ENCODE measurements at places on chromosomes 12 and 14.

GRCh38 chr14:31895646-31896045, 181.5 kb upstream of the ARHGAP5 start:
- no peak for DNase-seq

GRCh38 chr12:79439175-79439825, 251.5 kb downstream of the PAWR start:
- DNase-seq: no peak

DNA sequence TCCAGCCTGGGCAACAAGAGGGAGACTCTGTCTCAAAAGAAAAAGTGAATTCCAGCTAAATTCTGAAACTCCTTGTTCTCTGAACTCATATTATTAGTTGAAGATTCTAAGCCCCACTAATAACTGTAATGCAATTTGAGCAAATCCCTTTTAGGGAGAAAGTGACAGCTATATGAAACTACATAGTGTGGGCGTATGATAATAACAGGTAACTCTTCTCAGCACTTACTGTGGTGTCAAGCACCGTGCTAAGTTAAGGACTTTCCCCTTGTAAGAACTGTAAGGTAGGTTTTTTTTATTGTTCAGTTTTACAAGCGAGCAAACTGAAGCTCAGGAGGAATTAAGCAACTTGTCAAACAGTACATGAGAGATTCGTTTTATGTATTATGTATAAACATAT, 5.4 kb downstream of the ANKRD13A start:
- DNase-seq: no peak

DNA sequence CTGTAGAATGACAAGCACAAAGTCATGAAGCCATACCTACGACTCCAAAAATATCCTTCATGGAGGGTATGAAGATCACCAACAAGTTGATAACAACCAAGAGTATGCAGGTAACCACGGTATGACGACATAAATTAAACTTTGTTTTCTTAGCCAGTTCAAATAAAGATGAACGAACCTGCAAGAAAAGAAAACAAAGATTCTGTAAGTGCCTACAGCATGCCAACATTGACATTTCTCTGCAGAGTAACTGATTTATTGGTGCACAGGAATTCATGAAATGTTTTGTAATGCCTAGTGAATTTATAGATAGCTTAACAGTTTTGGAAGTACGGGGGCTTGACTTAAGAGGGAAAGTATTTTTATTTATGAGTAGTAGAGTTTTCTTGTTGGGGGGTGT, 71.0 kb downstream of the SLC38A1 start:
- DNase-seq: no peak

GRCh38 chr12:127133675-127134335, 1133.2 kb upstream of the TMEM132C start:
- DNase-seq: no peak

GRCh38 chr14:104322531-104323366, 184.4 kb downstream of the KIF26A start:
- DNase-seq: no peak

DNA sequence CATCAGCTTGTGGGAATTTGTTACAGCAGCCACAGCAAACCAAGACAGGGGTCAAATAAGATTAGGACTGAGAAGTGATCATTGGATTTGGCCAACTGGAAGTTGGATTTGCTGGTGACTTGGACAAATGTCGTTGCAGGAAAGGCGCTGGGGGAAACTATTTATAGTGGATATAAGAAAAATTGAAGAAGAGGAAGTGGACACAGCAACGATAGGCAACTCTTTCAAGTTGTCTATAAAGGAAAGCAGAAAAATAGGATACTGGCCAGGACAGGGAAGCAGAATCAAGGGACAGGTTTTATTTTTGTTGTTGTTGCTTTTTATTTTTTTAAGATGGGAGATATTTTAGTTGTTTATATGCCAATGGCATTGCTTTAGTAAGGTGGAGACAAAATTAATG, 56.2 kb upstream of the RTRAF start:
- DNase-seq: no peak

DNA sequence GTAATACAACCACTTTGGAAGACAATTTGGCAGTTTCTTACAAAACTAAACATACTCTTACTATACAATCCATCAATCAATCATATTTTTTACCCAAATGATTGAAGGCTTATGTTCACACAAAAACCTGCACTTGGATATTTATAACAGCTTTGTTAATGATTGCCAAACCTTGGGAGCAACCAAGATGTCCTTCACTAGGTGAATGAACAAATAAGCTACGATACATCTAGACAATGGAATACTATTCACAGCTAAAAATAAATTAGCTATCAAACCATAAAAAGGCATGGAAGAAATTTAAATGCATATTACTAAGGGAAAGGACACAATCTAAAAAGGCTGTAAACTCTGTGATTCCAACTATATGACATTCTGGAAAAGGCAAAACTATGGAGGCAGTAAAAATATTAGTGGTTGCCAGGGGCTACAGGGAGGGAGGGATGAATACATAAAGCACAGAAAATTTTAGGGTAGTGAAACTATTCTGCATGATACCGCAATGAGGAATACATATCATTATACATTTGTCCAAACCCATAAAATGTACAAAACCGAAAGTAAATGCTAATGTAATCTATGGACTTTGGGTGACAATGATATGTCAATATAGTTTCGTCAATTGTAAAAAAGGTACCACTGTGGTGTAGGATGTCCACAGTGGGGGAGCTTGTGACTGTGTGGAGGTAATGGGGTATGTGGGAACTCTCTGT, 70.5 kb downstream of the GPR65 start:
- DNase-seq: no peak

DNA sequence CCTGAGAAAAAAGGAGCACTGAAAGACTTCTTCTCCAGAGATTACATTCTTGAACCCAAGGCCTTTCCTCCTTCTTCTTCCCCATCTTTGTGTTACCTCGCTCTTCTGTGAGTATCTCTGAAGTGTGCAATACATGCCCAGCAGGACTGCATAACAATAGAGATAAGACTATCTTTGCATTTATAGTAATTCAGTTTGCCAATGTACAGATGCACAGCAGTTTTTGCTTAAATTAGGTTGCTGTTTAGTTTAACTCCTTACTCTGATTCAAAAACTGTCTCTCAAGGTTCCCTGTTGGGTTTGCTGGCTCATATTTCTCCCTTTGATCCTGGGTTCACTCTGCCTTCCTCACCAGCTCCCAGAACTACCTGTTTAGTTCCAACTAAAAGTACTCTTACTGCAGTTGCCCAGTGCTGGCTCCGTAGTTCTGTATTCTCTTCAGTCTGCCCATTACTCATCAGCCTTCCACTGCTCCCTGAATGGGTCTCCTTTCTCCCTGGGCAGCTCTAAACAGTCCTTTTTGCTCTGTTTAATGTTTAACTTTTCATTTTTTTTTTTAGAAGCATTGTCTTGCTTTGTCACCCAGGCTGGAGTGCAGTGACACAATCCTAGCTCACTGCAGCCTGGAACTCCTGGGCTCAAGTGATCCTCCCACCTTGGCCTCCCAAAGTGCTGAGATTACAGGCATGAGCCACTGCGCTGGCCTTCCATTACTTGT, 180.6 kb upstream of the CAND1 start:
- no peak for DNase-seq

GRCh38 chr14:70671652-70672644, 30.2 kb downstream of the TTC9 start:
- DNase-seq: no peak

DNA sequence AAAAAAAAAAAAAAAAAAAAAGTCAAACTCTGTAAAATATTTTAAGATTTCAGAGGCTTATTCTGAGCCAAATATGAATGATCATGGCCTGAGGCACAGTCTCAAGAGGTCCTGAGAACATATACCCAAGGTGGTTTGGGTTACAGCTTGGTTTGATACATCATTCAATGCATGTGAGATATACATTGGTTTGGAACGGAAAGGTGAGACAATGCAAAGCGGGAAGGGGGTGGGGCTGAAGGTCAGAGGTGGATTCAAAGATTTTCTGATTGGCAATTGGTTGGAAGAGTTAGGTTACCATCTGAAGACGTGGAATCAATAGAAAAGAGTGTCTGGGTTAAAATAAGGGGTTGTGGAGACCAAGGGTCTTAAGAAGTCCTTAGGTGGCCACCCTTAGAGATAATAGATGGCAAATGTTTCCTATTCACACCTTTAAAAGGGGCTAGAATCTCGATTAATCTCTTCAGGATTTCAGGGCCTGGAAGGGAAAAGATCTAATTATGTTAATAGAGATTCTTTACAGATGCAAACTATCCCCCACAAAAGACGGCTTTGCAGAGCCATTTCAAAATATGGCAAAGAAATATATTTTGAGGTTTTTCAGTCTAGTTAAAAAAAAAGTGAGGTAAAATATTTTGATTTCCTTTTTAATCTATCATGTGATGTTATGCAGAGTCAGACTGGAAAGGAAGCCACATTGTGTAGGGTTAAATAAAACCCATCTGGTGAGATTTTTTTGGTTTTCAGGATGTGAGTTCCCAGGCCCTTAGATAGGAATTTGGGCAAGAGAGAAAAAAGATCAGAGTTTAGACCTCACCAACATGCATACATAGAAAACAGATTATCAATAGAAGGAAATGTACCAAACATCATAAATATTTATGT, 173.8 kb upstream of the CNOT2 start:
- DNase-seq: no peak

DNA sequence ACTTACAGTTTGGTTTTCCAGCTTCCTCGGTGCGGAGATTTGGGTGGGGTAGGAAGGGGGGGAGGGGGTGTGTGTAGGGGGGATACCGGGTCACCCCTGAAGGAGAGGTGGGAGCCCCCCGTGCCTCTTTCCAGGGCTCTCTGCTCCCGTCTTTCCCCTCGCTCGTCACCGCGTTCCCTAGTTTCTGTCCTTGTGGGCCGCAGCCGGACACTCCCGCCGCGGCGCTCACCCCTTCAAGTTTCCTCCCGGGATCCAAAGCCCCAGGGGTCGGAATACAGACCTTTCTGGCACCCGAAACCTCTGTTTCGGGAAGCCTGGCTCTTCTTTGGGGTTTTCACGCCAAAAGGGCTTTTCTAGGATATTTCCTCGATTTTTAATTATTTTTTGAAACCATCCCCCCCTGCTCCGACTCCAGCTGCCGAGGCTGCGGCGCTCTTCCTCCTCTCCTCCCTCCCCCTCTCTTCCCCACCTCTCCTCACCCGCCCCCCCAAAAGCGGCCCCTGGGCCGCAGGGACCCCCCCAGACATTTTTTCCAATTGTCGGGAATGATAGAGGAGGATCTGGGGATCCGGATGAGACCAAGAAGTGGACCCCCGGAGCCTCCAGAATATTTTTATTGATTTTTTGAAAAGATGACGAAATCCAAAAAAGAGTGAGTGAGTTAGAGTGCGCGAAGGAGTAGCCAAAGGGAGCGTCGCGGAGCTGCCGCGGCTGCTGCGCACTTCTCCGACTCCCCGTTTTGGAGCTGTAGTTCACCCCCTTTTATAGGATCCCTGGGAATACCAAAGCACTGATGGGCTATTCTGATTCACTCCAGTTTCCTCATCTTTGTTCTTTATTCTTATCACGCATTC, 1.7 kb downstream of the CCND2 start:
- no peak for DNase-seq

GRCh38 chr12:32926963-32927362, 30.4 kb upstream of the PKP2 start:
- DNase-seq: no peak

DNA sequence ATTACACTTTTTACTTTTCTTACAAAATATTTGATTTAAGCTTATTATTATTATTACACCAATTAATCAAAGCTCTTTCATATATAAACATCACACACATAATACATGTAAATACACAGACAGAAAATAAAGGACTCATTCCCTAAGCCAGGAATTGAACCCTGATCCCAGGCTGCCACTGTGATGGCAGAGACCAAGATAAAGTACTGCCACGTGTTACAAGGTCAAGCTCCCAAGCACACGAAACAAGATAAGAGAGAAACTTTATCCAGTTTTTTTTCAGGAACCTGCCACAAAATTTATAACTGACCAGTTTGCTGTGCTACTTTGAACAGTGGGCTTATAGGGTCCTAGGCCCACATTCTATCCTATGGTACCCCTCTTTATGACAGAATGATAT, 111.3 kb downstream of the EML1 start:
- DNase-seq: no peak

GRCh38 chr14:92280554-92281262, 42.3 kb upstream of the SLC24A4 start:
- DNase-seq: no peak

GRCh38 chr12:93914281-93914680, 234.1 kb upstream of the PLXNC1 start:
- no peak for DNase-seq

- no peak for DNase-seq
These were observed 61.2 kb downstream of the NOC4L start for GRCh38 chr12:132205271-132206045.

- no peak for DNase-seq
These were observed 23.8 kb downstream of the ZFYVE21 start for GRCh38 chr14:103739466-103739792.

- DNase-seq: no peak
These were observed 15.4 kb downstream of the NTF3 start for GRCh38 chr12:5447320-5447719.

DNA sequence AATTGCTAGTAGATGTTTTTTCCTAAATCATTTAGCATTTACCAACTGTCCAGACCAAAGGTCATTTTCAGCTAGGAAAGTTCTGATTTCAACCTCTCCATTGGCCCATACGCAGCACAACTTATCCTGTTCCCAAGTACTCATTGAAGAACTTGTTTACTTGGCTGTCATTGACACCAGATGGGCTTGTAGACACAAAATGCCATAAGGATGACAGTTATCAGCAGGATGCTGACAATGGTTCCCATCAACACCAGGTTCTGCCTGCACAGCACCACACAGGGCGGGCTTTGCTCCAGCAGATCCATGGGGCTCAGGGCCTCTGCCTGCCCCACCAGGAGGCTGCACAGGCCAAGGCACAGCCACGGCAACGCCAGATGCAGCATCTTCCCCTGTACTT, 36.5 kb upstream of the TMPRSS12 start:
- no peak for DNase-seq

DNA sequence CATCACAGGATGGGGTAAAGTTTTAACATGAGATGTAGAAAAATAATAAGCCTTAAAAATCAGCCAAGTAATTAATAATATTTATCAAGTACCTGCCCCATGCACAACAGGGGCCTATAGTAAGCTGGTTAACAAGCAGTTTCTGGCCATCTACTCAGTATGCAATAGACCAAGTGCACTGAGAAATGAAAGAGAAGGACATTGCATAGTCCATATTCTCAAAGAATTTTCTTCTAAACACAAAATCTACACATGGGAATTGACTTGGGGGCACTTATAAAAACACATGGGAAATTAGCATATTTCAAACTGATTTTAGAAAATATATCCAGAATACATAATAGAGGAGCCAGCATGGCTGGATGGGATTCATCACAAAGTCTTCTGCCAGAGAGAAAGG, 109.5 kb downstream of the DIO2 start:
- DNase-seq: no peak

- DNase-seq: no peak
These were observed 3.3 kb upstream of the KRT18 start for GRCh38 chr12:52945389-52946232.

DNA sequence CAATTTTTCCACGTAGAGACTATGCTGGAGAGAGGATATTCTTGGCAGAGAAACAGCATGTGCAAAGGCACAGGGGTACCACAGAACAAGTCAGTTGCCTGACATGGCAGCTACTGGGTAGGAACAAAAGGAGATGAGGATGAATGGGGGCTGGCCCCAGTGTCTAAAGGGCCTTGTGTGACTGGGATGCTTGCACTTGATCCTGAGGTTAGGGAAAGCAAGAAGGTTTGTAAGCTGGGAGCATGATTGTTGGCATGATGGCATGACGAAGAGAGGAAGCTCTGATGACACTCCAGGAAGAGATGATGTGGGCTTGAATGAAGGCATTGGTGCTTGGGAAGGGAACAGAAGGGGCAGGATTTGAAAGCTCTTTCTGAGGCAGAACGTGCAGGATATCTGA, 139.1 kb downstream of the ZFP36L1 start:
- DNase-seq: no peak

Measured in effector memory CD8-positive, alpha-beta T cell (primary cell).